ENCODE measurements at places on chromosomes 2 and 18.

DNA sequence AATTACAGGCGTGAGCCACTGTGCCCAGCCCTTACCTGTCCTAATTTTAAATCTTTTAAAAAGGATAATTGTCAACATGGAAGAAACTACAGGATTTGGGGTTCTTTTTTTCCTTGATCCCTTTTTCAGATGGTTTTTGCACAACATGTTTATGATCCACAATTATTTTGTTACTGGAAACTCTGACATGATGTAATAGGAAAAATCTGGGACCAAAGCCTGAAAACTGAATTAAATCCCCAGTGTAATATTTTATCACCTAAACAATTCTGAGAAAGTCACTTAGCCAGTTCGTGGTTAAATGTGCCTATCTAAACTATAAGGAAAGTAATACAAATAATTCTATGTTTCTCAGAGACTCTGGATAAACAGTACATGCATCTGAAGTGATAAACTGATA, 1649.7 kb downstream of the LRP1B start:
- DNase-seq = no peak

DNA sequence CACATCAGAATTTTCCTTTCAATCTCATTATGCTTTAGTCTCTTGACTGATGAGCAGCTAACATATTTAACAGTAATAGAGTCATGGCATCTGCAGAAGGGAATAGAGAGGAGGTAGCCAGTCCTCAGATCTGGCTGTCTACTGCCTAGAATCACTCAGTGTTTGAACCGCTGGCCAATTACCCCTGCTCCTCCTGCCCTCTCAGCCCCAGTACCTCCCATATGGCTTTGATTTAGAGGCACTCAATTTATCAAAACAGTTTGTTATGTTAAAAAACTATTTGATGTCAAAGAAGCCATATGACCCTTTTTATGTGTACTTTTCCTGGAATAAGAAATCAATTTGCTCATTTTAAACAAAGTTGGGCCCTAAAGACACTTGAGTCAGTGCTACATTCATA, 355.2 kb downstream of the CMPK2 start:
- no peak for DNase-seq

DNA sequence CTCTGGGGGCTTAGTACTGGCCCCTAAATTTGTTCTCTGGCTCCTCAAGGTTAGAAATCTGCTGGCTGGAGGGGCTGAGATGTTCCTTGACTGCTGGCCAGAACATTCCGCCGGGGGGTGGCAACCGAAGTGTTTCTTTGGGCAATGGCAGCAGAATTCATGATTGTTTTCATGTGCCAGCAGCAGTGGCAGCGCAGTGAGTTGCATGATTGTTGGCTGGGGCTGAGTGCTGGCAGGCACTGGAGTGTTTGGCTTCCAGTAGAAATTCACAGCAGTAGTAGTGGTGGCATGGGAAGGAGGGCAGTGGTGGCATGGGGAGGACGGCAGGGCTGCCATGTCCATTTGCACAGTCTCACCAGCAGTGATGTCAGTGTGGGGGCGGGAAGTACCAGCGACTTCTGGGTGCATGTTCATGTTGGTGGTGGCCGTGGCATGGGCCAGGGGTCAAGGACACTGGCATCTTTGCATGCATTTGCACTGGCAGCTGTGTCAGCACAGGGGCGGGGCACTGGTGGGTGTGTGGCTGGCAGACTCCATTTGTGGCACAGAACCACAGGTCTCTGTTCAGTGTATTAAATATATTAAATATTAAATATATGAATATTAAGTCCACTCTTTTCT, 130.6 kb upstream of the CDH7 start:
- no peak for DNase-seq

GRCh38 chr2:237455764-237456163, 31.3 kb upstream of the MLPH start:
- no peak for DNase-seq

DNA sequence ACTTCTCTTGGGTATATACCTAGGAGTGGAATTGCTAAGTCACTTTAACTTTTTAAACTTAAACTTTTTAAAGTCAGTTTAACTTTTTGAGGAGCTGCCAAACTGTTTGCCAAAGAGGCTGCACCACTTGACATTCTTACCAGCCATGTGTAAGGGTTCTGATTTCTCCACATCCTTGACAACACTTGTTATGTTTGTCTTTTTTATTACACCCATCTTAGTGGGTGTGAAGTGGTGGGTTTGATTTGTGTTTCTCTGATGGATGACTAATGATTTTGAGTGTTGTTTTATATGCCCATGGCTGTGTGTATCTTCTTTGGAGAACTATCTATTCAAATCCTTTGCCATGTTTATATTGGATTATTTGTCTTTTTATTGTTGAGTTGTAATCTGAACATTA, 13.6 kb downstream of the ASAP2 start:
- DNase-seq = no peak

GRCh38 chr18:78376046-78376445, 603.6 kb upstream of the SALL3 start:
- no peak for DNase-seq

GRCh38 chr2:12923907-12924610, 207.3 kb downstream of the TRIB2 start:
- DNase-seq = no peak

- no peak for DNase-seq
Observed at GRCh38 chr2:228447266-228447915, 265.9 kb upstream of the SPHKAP start.

Data from left renal cortex interstitium (tissue), 4 donors.